Ascending aorta (tissue), 2 donors: ENCODE measurements at places on chromosomes 5 and 9. TPM values are rescaled to one million over a fixed set of nuclear protein-coding genes. Genes with fewer than 3 reads are reported as not detected.

Gene GDF9
- not detected for total RNA-seq

Gene FGF1
- total RNA-seq: 23.5 TPM

Gene SUSD3
- not detected for total RNA-seq

Gene HAPLN1
- total RNA-seq: 2.0 TPM

Gene LYSMD3
- total RNA-seq: 4.0 TPM

Gene CBY3
- not detected for total RNA-seq

Gene MAPK9
- total RNA-seq: 12.9 TPM

Gene MSMP
- total RNA-seq: not detected

GRCh38 chr9:132055756-132056155 is 23.9 kb downstream of the MED27 start:
- no peak overlapping the region for H3K4me3 ChIP-seq
- no peaks in the 10 kb centered on the region for H3K27me3 ChIP-seq
- no peak overlapping the region for H3K27ac ChIP-seq
- no peaks in the 10 kb centered on the region for H3K4me1 ChIP-seq

DNA sequence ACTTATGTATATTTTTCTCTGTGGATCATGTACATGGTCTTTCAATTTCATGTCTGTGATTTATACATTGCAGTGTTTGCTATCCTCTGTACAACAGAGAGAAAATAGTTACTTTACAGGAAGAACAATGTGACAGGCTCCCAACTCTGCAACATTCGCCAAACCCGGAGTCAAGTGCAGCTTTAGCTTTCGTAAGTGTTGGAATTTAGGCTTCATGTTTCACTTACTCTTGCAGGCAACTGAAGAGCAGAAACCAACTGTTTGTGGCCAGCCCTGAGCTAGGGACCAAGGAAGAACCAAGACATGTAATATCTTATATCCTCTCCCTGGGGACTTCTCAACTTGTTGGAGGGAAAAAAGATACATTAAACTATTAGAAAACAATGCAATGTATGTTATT is 147.9 kb downstream of the C5orf15 start:
- H3K4me3 ChIP-seq: no peak overlapping the region
- no peaks in the 10 kb centered on the region for H3K36me3 ChIP-seq
- peaks cover 11% of the 10 kb centered on the region for H3K4me1 ChIP-seq

GRCh38 chr5:23007236-23007635 is 154.1 kb upstream of the CDH12 start:
- no peak overlapping the region for H3K27ac ChIP-seq
- no peaks in the 10 kb centered on the region for H3K27me3 ChIP-seq
- no peak for DNase-seq
- H3K36me3 ChIP-seq: no peaks in the 10 kb centered on the region

DNA sequence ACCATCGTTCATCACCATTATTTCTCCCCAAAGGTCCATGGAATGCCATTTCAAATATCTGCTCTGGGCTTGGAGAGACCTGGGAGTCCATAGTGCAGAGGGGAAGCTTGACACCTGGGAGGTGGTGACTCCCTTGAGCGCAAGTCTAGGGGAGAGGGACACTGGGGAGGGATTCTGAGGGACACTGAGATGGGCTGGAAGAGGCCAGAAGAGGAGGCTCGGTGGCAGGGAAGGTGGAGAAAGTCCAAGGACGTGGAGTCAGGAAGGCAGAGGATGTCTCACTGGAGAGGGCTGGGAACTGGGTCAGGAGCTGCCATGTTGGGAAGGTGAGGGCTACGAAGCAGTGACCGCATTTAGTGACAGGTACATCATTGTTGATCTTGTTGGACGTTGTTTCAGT is 160.3 kb upstream of the MVB12B start:
- H3K27ac ChIP-seq: no peak overlapping the region
- no peaks in the 10 kb centered on the region for H3K27me3 ChIP-seq
- DNase-seq: no peak
- H3K36me3 ChIP-seq: no peaks in the 10 kb centered on the region
- H3K4me3 ChIP-seq: no peak overlapping the region

DNA sequence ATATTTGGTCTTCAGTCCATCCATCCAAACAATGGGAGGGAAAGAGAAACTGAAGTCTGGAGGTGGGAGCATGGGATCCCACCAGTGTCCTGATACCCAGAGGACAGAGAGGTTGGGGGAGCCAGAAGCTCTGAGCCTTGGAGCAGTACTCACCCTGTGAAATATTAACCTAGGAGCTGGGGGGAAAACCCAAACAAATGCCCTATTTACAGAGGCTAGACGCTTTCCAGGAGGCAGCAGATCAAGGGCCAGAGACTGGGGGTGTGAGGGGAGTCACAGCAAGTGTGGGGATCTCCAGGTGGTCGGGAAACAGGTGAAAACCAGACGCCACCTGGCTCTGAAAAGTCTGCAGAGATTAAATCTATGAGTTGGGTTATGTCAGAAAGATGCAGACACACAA is 6.2 kb downstream of the ZER1 start:
- H3K36me3 ChIP-seq: peaks cover 5% of the 10 kb centered on the region
- no peak for DNase-seq
- H3K27ac ChIP-seq: no peak overlapping the region
- H3K4me1 ChIP-seq: no peaks in the 10 kb centered on the region

GRCh38 chr9:87371795-87372355 is 125.8 kb upstream of the DAPK1 start:
- H3K27ac ChIP-seq: no peak overlapping the region
- no peaks in the 10 kb centered on the region for H3K36me3 ChIP-seq
- no peaks in the 10 kb centered on the region for H3K4me1 ChIP-seq
- H3K27me3 ChIP-seq: no peaks in the 10 kb centered on the region
- H3K4me3 ChIP-seq: no peak overlapping the region

- H3K4me3 ChIP-seq: no peak overlapping the region
- H3K27me3 ChIP-seq: peaks cover 61% of the 10 kb centered on the region
- peaks cover 15% of the 10 kb centered on the region for H3K4me1 ChIP-seq
- no peak overlapping the region for H3K27ac ChIP-seq
- no peak for DNase-seq
- H3K36me3 ChIP-seq: no peaks in the 10 kb centered on the region
These were observed 205.5 kb downstream of the MEF2C start for GRCh38 chr5:88677376-88677895.

- no peaks in the 10 kb centered on the region for H3K4me1 ChIP-seq
- no peaks in the 10 kb centered on the region for H3K27me3 ChIP-seq
- no peak overlapping the region for H3K4me3 ChIP-seq
- no peak for DNase-seq
- no peak overlapping the region for H3K27ac ChIP-seq
- no peaks in the 10 kb centered on the region for H3K36me3 ChIP-seq
These were observed 186.6 kb downstream of the CRB2 start for GRCh38 chr9:123542435-123543225.

DNA sequence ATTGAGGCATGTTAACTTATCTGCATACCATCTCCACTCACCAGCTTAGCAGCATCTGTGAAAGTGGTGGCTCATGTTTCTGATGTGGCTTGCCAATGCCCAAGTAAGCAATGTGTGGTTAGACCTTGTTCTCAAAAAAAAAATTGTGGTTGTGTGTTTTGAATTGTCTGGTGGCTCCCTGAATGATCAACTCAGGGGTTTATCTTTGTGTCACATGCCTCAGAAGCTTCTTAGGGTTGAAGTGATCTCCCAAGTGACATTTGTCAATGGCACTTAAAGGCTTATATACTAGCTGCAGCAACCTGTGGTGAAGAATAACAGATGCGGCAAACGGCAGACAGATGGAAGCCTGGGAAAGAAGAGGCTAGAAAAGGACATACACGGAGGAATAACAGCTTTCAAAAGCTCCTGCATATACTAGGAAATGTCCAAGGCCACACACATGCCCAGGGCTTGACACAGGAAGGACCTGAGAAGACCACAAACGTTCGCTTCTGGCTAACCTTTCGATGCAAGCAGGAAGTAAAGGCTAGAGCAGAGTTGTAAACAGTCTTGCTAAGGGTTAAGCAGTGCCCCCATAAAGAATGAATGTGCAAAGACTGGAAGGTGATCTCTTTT is 42.2 kb upstream of the FSD1L start:
- H3K36me3 ChIP-seq: no peaks in the 10 kb centered on the region
- no peaks in the 10 kb centered on the region for H3K27me3 ChIP-seq

- no peaks in the 10 kb centered on the region for H3K27me3 ChIP-seq
- no peak for DNase-seq
- no peak overlapping the region for H3K4me3 ChIP-seq
- no peaks in the 10 kb centered on the region for H3K4me1 ChIP-seq
These were observed 120.3 kb upstream of the BASP1 start for GRCh38 chr5:17096952-17097695.

DNA sequence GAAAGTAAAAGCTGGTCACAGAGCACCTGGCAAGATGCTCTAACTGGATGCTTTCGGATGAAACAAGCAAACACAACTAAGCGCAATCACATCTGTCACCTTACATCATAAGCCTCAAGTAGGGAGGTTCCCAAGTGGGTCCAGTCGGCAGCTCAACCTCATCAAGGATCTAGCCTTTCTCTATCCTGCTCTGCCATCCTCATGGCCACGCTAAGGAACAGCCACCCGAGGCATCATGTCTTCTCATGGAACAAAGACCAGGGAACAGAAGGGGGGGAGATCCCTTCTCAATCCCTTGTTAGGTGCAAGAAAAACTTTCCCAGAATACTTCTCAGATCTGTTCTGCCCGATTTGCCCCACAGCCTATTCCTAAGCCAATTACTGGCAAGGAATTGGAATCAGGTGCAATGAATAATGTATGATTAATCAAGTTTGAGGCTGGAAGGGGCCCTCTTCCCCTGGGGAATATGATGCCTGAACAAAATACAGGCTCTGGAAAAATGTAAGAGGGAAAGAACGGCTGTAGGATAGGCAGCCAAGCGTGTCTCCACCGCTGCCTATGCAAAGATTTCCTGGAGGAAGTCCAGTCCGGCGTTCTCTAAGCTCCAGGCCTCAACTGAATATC is 1.3 kb upstream of the HABP4 start:
- no peaks in the 10 kb centered on the region for H3K4me1 ChIP-seq
- DNase-seq: peak; percentile 69

- no peak overlapping the region for H3K4me3 ChIP-seq
- no peaks in the 10 kb centered on the region for H3K27me3 ChIP-seq
- no peak overlapping the region for H3K27ac ChIP-seq
- H3K4me1 ChIP-seq: no peaks in the 10 kb centered on the region
These were observed 1339.3 kb downstream of the EFNA5 start for GRCh38 chr5:106331415-106331814.
